ENCODE measurements at places on chromosomes 11 and 22. TPM values are rescaled to one million over a fixed set of nuclear protein-coding genes. Genes with fewer than 3 reads are reported as not detected.

Gene PGR
- not detected for total RNA-seq

Gene ADM2
- total RNA-seq: 5.4 TPM

Gene RTN4R
- 2.7 TPM for total RNA-seq

Gene IGSF9B
- not detected for total RNA-seq

Gene GDPD4
- not detected for total RNA-seq

Gene NF2
- total RNA-seq: 99.5 TPM

Gene FGF19
- not detected for total RNA-seq

Gene OTOG
- total RNA-seq: not detected

Gene PARVG
- not detected for total RNA-seq

Gene MUC5AC
- not detected for total RNA-seq

Gene PNPLA5
- total RNA-seq: not detected

Gene ARVCF
- total RNA-seq: 191 TPM

Gene USP2
- total RNA-seq: 0.41 TPM

Gene MS4A10
- total RNA-seq: not detected

Gene EFCAB6
- 0.23 TPM for total RNA-seq

Gene SYCE3
- total RNA-seq: 2.6 TPM

Gene ASCC2
- 57.2 TPM for total RNA-seq

Gene TRIM21
- total RNA-seq: 35.5 TPM
